ENCODE measurements at places on chromosomes 2 and 18.

DNA sequence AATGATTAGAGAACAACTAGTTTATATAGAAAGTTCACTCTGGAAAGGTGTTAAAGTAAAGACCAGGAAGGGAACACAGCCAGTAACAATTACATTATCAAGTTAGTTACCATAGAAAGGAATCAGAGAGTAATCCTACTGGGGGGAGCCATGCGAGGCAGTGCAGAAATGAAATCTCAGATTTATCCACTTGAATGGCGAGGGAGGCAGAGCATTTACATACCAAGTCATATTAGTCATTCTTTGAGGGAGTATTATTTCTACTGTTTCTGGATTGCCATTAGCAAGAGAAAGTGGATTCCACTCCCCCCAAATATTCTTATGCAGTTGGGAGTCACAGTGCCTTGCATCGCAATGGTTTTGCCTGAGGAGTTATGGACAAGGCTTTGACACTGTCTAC is 472.7 kb upstream of the TRIB2 start:
- no peak for DNase-seq

DNA sequence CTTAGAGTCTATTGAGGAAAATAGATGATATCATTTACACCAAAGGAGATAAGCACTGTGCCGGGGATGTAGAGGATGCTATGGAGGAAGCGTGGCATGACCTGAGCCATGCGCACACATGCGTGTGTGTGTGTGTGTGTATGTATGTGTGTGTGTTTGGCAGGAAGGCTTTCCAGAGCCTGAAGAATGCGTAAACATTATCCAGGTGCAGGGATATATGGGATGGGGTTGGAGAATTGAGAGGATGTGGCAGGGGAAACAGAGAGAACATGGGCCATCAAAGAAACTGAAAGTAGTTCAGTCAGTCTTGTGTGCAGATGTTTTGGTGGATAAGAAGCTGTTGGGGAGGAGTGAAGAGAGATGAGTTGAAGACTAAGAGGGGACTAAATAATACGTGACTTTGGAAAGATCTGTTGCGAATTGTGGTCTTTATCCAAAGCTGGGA is 9.3 kb upstream of the STAT1 start:
- DNase-seq: no peak

- DNase-seq: no peak
These were observed 30.6 kb downstream of the CHCHD5 start for GRCh38 chr2:112615051-112615450.

DNA sequence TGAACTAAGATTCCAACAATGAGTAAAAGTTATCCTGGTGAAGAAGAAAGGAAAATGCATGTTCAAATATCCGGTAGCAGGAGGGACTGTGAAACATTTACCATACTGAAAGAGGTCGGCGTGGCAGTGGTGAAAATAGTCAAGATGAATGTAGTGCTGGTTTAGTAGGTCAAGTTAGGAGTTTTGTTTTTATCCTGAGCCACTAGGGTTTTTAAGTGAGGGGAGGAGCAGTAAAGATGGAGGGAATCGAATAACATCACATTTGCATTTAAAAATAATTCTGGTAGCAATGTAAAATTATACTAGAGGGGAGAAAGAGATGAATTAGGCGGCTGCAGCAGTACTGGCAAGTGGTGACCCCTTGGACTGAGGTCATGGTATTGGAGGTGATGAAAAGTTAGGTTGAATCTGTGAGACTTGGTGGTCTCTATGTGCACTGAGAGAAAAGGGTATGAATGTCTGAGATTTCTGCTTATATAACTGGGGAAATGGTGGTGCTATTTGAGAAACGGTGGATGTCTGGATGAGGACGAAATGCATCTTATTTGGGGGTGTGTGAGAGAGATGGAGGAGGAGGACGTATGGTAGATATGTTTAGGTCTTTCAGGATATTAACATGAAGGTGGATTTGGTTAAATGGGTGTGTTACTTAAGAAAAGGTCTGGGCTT is 5.9 kb downstream of the VAPA start:
- no peak for DNase-seq

- DNase-seq: no peak
These were observed 40.1 kb upstream of the GALNT5 start for GRCh38 chr2:157217409-157217808.

DNA sequence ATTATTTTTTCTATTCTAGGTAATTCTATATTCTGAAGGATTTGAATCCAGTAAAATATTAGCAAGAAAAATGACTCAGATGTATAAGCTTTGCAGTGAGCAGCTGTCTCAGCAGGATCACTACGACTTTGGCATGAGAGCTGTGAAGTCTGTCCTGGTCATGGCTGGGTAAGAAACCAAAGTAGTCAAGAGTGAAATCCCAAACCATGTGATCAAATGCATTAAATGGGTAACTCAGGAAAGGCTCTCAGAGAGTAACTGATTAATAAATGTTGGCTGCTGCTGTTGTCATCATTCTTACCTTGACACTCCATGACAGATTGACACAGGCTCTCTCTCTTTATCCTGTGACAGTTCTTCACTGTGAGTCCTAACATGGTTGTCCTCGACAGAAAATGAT is 124.1 kb downstream of the DNAH6 start:
- no peak for DNase-seq

DNA sequence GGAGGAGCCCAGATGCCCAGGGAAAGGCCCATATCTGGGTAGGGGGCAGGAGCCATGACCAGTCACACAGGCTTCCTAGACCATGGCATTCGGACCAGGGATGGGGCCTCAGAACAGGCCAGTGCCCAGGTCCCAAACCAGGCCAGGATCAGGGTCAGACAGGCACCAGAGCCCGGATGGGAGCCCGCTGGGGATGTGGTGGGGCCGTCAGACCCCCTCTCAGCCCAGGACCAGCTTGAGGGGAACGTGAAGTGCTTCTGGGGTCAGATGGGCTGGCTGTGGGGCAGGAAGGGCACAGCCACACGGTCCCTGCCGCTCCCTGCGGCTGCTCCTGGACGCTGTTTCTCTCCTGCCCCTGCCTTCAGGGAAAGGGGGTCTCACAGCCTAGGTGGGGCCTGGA is 39.1 kb downstream of the SNED1 start:
- DNase-seq: no peak

- no peak for DNase-seq
These were observed 2.0 kb downstream of the LMAN2L start for GRCh38 chr2:96737831-96738230.

Measured in RKO (cell line).